ENCODE measurements at places on chromosomes 3 and 15.
A peak's percentile ranks its signal among the peaks of the same experiment; 100 is the strongest.

DNA sequence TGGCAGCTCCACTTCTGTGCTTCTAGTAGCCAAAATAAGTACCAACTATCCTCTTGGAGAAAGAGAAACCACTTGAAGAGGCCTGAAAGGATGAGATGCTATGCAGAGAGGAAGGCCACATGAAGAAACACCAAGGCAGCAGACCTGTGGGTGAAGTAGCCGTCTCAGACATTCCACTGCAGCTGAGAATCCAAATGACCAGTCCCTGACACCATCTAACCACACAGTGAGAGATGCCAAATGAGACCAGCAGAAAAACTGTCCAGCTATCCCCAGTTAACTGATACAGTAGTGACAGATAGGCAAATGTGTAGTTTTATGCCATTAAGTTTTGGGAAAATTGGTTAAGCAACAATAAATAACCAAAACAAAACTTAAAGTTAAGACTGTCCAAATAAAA lies 47.9 kb upstream of the ZSCAN2 start:
- DNase-seq: no peak

- DNase-seq: no peak
These were observed 6.5 kb downstream of the FAH start for GRCh38 chr15:80159301-80159700.

DNA sequence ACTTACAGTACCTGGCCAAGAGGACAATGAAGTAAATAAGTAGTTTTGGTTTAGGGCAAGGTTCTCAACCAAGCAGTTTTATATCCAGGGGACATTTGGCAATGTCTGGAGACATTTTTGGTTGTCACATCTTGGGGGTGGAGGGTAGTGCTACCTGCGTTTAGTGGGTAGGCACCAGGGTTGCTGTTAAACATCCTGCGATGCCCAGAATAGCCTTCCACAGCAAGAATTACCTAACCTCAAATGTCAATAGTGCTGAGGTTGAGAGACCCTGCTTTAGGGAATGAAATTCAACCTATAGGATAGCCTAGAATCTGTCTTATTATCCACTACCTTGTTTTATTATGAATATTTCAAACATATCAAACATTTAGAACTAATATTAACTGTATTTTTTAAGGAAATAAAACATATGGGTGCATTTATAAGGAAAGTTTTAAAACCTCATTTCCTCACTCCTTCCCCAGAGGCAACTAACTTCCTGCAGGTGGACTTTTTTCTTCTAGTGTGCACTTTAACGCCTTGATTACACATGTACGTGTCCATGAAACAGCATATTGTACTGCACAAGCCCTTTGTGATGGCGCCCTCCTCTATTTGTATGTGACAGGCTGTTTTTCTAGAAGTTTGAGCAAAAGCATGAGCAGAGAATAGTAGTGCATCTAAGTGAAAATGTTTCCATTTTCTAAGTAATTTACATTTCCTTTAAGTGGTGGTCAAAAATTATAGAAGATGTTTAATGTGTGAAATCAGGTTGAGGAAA lies 57.1 kb downstream of the TRAK1 start:
- DNase-seq: no peak

DNA sequence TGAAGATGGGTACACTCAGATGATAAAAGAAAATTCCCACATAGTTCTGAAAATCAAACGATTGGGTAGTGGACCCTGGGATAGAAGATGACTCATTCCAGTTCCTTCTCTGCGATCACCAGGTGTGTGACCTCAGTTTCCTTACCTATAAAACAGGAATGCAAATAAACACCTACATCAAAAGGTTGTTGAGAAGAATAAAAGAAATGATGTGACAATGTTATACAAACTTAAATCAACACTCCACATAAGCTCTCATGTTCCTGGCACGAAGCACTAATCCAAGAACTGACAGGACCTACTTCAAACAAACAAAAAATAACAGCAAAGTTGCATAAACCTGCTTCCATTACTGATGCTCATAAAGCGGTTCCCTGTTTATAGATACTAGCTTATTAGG lies 69.2 kb downstream of the RORA start:
- no peak for DNase-seq

DNA sequence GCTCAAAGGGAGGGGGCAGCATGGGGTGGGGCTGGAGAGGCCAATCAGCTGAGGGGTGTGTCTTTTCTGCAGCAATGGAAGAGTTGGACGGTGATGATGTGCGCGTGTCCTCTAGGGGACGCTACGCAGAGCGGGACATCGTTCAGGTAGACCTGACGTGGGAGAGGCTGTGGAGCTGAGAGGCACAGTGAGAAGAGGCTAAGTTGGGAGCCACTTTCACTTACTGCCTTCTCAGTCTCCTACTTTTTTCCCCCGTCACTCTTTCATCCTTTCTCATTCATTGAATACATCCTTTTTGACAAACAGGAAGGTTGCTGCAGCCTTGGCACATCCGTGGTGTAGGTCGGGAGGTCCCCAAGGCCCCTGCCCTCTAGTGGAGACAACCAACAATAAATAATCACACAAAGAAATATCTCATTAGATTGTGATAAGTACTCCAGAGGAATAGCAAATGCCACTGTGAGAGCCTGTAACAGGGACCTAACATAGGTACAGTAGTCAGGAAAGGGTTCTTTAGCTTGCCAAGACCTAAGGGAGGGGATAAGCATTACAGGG lies 4.4 kb upstream of the BRPF1 start:
- no peak for DNase-seq

- no peak for DNase-seq
These were observed 26.8 kb downstream of the TARS3 start for GRCh38 chr15:101697488-101697887.

GRCh38 chr3:68988740-68989139 lies 24.7 kb downstream of the EOGT start:
- DNase-seq: no peak

- DNase-seq: no peak
These were observed 111.9 kb downstream of the SLC9A9 start for GRCh38 chr3:143736205-143736997.

- no peak for DNase-seq
These were observed 7.6 kb upstream of the TCF12 start for GRCh38 chr15:56910801-56911200.

DNA sequence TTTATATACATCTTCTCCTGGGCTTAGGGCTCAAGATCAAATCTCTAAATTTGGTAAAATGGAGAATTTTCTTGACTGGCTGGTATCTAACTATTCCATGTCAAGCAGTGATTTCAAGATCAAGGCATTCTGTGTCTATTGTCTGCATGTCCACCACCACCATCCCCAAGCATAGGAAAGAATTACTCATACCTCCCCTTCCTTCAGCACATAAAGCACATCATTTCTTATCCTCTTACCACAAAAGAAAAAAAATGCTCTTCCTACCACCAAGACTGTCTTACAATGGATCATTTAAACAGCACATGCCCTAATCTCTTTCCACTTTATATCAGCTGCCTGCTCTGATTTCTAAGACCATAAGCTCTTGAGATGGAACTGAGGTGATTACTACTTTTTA lies 470.5 kb upstream of the THBS1 start:
- DNase-seq: no peak

GRCh38 chr3:74787011-74787410 lies 172.6 kb upstream of the CNTN3 start:
- no peak for DNase-seq

- no peak for DNase-seq
These were observed 147.6 kb upstream of the NR2F2 start for GRCh38 chr15:96182736-96183513.

DNA sequence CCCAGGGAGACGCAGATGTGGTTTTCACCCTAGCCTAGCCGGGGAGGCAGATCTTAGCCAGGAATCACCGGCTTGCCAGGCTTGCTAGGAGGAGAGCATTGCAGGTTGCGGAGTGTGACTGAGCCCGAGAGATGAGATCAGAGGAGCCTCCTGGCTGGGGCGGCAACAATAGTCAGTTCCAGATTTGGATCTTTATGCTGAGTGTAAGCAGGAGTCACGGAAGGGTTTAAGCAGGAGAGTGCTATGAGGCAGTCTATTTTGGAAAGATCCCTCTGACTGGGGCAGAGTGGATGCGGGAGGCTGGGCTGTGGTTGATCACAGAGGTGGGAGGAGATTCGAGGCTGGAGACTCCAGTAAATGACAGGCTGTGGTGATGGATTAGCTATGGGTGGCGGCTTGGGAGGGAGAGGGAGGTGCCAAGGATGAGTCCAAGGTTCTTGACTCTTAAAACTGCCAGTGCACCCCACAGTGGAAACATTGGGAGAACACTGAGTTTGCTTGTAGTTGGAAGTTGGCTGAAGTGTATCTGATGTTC lies 10.4 kb upstream of the BAHD1 start:
- DNase-seq: no peak

DNA sequence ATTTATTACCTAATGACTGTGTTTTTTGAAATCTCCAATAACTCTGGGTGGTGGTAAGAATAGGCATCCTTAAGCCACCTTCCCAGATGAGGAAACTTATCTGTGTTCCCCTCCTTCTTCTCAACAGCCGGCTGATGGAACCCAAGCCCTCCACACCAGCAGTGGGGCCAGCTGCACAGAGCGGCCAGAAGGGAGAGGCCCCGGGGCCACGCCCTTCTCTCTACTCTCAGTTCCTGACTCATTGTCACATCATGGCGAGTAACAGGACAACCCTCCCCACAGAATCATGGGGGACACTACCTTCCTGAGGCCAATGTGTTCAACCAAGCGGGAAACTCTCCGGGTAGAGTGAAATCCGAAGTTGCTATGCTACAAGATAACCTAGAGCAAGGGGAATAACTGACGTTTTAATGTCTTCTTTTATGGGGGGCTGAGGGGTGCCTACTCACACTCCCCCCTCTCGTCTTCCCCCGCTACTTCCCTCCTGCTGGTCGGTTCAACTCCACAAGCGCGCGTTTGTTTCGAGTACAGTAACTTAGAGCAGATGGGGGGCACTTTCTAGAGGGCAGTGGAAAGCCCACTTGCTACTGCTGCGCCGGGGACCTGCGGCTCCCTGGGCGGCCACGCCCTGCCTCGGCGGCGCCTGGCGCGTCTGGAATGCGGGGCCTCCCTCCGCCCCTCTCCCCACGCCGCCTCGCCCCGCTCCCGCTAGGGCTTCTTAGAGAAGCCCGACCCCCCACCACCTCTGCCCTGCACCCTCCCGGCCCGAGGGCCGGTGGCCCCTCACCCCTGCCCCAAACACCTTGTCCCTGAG lies 621 bp downstream of the ANXA2 start:
- DNase-seq: no peak

DNA sequence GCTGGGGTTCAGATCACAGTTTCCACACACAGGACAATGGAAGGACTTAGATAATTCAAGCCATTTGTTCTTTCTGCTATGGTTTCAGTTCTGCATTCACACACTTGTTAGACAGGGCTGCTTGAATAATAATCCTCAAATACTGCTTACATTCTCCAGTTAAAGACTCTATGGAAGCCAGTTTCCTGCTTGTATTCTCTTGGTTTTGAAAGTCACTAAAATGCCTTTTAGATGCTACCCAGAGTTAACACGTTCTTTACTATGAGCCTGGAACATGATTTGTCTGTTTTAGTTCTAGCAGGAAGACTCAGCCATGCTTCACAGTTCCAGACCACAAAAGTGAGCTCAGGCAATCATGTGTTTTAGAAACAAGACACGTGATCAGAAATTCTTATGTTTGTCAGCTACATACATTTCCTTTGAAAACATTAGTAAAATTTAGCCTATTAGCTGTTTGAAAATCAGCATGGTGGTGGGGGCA lies 152.4 kb downstream of the LEKR1 start:
- no peak for DNase-seq

DNA sequence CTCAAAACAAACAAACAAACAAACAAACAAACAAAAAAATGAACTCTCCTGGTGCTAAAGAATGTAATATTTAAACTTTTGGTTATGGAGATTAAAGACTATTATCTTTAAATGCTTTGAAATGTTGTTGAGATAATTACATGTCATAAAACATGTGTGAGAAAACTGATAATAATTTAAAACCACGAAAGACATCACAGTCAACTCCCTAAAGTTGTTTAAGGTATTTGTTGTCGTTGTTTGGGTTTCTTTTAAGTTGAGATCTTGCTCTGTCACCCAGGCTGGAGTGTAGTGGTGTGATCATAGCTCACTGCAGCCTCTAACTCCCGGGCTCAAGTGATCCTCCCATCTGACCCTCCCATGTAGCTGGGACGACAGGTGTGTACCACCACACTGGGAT lies 12.0 kb downstream of the EFCAB12 start:
- DNase-seq: no peak

DNA sequence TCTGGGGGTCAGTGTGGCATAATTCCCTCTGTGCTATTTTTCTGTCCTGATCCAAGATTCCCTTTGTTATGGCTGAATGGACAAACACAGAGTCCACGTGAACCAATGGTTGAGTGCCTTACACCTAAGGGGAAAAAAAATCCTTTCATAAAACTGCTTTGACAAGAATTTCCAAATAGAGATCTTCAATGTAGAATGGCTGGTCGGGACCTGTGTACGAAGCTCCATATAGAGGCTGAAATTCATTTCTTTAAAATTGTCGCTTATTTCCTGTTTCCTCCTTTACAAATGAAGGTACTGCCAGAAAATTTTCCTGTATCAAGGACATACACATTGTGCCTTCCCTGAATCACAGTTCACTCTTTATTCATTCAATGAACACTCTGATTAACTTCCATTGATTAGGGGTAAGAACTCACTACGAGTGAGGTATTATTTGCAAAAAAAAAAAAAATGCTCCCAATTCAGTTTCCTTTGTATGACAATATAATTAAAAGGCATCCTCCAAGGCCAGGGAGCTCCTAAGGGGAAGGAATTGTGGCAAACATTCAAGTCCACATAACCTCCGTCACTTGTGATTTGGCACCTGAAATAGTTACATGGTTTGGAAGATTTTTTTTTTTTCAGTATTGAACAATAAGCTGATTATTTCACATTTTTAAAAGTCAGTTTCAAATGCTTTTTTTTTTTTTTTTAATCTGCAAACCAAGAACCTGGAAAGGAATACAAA lies 293.8 kb downstream of the MEX3B start:
- DNase-seq: no peak

- peak; percentile 62 for DNase-seq
These were observed 21.9 kb downstream of the DHX30 start for GRCh38 chr3:47824541-47825473.

- no peak for DNase-seq
These were observed 97.8 kb downstream of the IGSF11 start for GRCh38 chr3:118936811-118937210.

DNA sequence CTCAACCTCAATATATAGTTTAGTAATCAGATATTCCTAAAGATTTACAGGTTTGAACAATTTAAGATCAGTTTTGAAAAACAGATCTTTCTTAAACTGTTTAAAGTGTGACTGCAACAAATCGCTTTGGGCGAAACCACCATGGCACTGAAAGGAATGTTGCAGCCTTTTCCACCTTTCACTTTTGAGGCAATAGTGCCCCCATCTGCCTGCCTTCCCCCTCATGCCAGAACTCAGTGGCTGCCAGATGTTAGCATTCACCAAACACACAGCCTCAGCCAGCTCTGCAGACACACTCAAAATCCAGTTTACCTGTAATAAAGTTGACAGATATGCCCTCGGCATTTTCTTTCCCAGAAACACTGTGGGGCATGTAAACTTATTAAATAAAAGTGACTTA lies 3.3 kb downstream of the LYSMD4 start:
- no peak for DNase-seq

- no peak for DNase-seq
These were observed 9.6 kb downstream of the NDUFAF1 start for GRCh38 chr15:41392659-41393058.

All from stimulated activated CD8-positive, alpha-beta memory T cell treated with anti-CD3 and anti-CD28 coated beads, Interleukin-15, amount 100 ng/mL, for 4 hours (primary cell).